ENCODE measurements at places on chromosomes 3 and 15. TPM values are rescaled to one million over a fixed set of nuclear protein-coding genes. Genes with fewer than 3 reads are reported as not detected.

TM2D3 gene
- 36.2 TPM for polyA plus RNA-seq

SLC7A14 gene
- polyA plus RNA-seq: not detected

AVEN gene
- polyA plus RNA-seq: 9.0 TPM

ROPN1 gene
- 1.7 TPM for polyA plus RNA-seq

DNA sequence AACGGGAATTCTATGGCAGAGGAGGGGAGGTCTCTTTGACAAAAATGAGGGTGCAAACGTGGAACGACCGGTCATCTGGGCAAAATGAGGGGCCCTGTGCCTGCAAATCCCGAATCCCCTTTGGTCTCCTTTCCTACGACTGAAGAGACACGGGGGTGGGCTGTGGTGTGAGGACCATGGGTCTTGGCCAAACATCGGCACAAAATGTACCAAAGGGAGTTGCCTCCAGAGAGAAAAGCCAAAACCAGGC is 498 bp downstream of the ZNF280D start:
- DNase-seq: no peak

- DNase-seq: peak; percentile 97
Observed at GRCh38 chr15:62739082-62739481, 303.5 kb upstream of the TPM1 start.
